A549 treated with dexamethasone at 1 μM for 4 hours (cell line): ENCODE measurements at places on chromosomes 2 and 18. TPM values are rescaled to one million over a fixed set of nuclear protein-coding genes. Genes with fewer than 3 reads are reported as not detected.

The CYP27C1 gene
- total RNA-seq, result 2.4 to 4.4 TPM (median 4.1 TPM) in 5 replicates

The CROCC2 gene
- not detected in 5 replicates for total RNA-seq

The ASXL3 gene
- total RNA-seq, result not detected in 5 replicates

The PLGLB2 gene
- 0.11 to 0.37 TPM (median 0.18 TPM) in 3 of 5 replicates, not detected in the others for total RNA-seq

The DNAH7 gene
- 0.79 to 2.1 TPM (median 1.0 TPM) in 5 replicates for total RNA-seq

The POTEE gene
- 0.03 to 0.09 TPM (median 0.07 TPM) in 5 replicates for total RNA-seq

The RGPD3 gene
- 0.14 to 0.25 TPM (median 0.16 TPM) in 5 replicates for total RNA-seq

The KCNG2 gene
- not detected in 5 replicates for total RNA-seq

The AQP4 gene
- 0.13 TPM in 1 of 5 replicates, not detected in the others for total RNA-seq

The ACKR3 gene
- total RNA-seq, result 7.7 to 14.4 TPM (median 12.5 TPM) in 5 replicates
